Thoracic aorta (tissue), 2 donors: ENCODE measurements at places on chromosomes 5 and 9. TPM values are rescaled to one million over a fixed set of nuclear protein-coding genes. Genes with fewer than 3 reads are reported as not detected.

DNA sequence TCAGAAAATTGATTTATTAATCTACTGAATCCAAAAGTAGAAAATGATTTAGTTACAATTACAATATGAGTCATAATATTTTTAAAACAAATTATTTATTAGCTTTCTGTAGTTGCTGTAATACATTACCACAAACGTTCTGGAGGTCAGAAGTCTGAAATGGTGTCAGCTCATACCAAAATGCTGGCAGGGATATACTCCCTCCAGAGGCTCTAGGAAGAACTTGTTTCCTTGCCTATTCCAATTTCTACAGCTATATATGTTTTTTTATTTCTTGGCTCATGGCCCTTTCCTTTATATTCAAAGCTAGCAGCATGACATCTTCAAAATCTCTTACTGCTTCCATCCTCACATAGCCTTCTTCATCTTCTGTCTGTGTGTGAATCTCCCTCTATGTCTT is 667.9 kb upstream of the ITGA1 start:
- no peak for DNase-seq
- no peak overlapping the region for H3K27ac ChIP-seq
- no peak overlapping the region for H3K4me3 ChIP-seq
- no peaks in the 10 kb centered on the region for H3K27me3 ChIP-seq
- H3K36me3 ChIP-seq, result no peaks in the 10 kb centered on the region
- no peaks in the 10 kb centered on the region for H3K4me1 ChIP-seq

The FOXD4L3 gene
- 0.78 TPM for total RNA-seq

DNA sequence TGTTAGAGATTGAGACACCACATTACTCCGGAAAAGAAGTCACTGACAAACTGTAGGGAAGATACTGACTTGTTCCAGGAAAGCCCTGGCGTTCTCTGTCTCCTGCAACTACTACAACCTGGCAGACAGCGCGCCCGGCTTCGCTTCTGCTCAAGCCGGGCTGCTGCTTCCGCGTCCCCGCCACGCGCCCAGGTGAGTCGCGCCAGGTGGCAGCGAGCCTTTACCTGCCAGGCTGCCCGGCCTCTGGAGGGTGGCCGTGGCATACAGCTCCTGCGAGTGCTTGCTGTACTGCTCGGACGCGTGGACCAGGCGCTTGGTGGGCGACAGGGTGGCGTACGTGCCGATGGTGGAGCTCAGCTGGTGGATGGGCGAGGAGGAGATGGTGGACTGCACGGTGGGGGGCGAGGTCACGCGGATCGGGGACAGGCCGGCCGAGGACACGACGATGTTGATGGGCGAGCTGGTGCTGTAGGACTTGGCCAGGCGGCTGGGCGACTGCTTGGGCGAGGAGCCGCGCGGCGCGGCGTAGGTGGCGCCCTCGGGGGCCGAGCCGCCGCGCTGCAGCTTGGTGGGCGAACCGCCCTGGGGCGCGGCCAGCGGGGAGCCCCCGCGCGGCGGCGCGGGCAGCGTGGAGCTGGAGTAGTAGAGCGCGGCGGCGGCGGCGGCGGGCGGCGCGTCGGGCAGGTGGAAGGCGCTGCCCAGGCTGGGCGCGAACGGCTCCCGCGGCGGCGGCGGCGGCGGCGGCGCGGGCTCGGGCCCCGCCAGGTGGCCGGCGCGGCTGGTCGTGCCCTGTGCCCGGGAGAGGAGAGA is 519.6 kb downstream of the CTNND2 start:
- no peak for DNase-seq
- no peak overlapping the region for H3K27ac ChIP-seq
- H3K4me3 ChIP-seq, result no peak overlapping the region
- no peaks in the 10 kb centered on the region for H3K4me1 ChIP-seq
- H3K27me3 ChIP-seq, result no peaks in the 10 kb centered on the region

- no peaks in the 10 kb centered on the region for H3K27me3 ChIP-seq
- peak overlapping the region; percentile 30 for H3K4me3 ChIP-seq
- H3K36me3 ChIP-seq, result no peaks in the 10 kb centered on the region
- peaks cover 11% of the 10 kb centered on the region for H3K4me1 ChIP-seq
- H3K27ac ChIP-seq, result no peak overlapping the region
- DNase-seq, result no peak
Observed at GRCh38 chr5:56421246-56422075, 188.3 kb upstream of the ANKRD55 start.

- no peak overlapping the region for H3K4me3 ChIP-seq
- no peaks in the 10 kb centered on the region for H3K36me3 ChIP-seq
- no peak for DNase-seq
- H3K27me3 ChIP-seq, result no peaks in the 10 kb centered on the region
- no peak overlapping the region for H3K27ac ChIP-seq
Observed at GRCh38 chr9:68648971-68649370, 56.1 kb upstream of the PIP5K1B start.

The SLC46A2 gene
- 2.0 TPM for total RNA-seq

The KIF4B gene
- not detected for total RNA-seq

The HAND1 gene
- not detected for total RNA-seq

- DNase-seq, result no peak
- H3K27me3 ChIP-seq, result no peaks in the 10 kb centered on the region
- no peak overlapping the region for H3K4me3 ChIP-seq
- H3K27ac ChIP-seq, result no peak overlapping the region
- H3K36me3 ChIP-seq, result no peaks in the 10 kb centered on the region
- no peaks in the 10 kb centered on the region for H3K4me1 ChIP-seq
Observed at GRCh38 chr5:67414712-67415111, 218.1 kb upstream of the CD180 start.

The GRHPR gene
- total RNA-seq, result 111 TPM

DNA sequence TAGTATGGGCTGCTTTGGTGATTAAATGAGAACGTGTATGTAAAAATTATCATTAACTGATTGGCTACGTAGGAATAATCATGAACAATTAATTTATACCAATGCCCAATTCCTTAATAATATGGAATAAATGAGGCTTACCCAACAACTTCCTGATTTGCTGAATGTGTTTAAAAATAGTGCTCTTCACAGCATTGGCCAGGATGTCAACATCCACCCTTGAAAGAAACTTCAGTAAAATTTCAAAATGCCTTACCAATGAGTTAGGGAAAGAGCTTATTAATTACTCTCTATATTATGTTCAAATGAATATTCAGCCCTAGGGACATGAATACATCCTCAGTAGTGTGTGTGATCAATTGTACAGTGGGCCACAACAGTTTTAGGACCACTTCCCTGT is 401.4 kb downstream of the PSAT1 start:
- H3K27ac ChIP-seq, result no peak overlapping the region
- no peaks in the 10 kb centered on the region for H3K36me3 ChIP-seq
- no peak overlapping the region for H3K4me3 ChIP-seq
- no peak for DNase-seq
- H3K4me1 ChIP-seq, result no peaks in the 10 kb centered on the region

The DNAJC18 gene
- 16.7 TPM for total RNA-seq

The SELENOP gene
- total RNA-seq, result 302 TPM

DNA sequence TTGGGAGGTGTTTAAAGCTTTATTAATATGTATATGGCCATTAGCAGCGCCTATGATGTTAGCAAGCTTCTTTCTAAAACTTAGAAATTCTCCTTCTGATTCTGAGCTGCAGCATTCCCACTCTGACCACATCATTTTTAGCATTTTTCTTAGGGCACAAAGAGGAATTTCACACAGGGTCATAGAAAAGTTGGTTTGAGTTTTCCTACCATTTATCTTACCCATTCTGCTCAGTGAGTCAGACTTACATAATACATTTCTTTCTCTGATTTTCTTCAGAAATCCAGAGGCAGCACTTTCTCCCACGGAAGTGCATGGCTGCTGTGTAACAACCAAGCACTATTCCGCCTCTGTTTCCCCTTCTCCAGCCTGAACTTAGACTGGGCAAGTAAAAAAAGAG is 246.6 kb downstream of the ARL15 start:
- H3K27me3 ChIP-seq, result no peaks in the 10 kb centered on the region
- no peaks in the 10 kb centered on the region for H3K4me1 ChIP-seq
- no peaks in the 10 kb centered on the region for H3K36me3 ChIP-seq
- DNase-seq, result no peak

DNA sequence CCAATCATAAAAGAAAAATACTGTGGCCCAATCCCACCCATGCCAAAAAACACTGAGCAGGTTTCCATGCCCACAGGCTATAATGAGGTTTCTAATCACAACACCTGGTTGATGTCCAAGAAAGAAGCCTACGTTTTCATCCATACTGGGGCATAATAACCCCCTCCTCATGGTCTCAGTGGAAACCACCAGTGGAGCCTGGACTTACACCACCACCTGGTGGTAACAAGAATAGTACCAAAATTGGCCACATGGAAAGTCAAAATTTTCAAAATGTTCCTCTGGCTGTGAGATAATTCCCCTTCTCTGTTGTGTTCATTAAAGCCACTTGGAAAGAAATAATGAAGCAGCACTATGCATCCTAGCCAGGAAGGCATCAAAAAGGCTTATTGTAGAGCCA is 687.3 kb upstream of the ST8SIA4 start:
- H3K36me3 ChIP-seq, result no peaks in the 10 kb centered on the region
- no peak overlapping the region for H3K4me3 ChIP-seq
- DNase-seq, result no peak

The OR2K2 gene
- total RNA-seq, result not detected

DNA sequence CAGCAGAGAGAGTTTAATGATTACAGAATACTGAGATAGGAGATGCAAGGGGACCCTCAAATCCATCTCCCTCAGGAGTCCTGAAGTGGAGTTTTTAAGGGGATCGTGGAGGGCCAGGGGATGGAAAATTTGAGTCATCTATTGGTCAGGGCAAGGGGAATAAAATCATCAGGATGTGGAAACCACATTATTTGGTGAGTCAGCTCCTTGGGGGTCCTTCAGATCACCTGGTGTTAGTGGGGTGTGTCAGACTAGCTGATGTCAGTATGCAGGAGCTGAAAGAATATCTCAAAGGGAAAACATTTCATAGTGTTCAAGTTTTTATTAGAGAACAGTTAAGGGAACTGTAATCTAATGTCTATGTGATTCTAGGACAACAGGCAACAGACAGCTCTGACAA is 183.0 kb upstream of the FTMT start:
- H3K36me3 ChIP-seq, result no peaks in the 10 kb centered on the region
- no peak overlapping the region for H3K27ac ChIP-seq
- DNase-seq, result no peak
- H3K4me1 ChIP-seq, result no peaks in the 10 kb centered on the region
- H3K4me3 ChIP-seq, result no peak overlapping the region

The SPAG8 gene
- total RNA-seq, result 5.7 TPM

DNA sequence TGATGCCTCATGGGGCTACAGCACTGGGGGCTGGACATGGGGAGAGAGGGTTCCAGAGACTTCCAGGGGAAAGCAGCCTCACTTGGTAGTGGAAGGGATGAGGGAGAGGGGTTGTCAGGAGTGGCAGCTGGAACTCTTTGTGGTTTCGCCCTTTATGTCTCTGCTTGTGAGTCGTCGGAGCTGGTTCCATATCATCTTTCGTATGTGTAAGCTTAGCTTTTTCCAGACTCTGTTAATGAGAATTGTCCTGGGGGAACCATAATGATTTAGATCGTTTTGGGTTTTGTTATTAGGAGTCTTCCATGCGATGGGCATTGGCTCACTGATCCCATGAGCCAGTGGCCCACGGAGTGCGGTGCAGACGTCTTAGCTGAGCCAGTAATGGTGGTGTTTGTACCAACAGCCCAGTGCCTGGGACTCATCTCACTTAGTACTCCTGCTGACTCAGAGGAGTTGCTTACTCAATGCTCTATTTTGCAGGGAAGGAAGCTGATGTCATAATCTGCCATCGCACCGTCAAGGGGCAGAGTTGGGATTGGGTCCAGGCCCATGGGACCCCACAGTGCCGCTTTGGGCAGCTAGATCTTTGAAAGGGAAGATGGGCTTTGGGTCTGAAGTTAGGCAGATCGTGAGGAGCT is 48.5 kb downstream of the NEK6 start:
- peaks cover 16% of the 10 kb centered on the region for H3K4me1 ChIP-seq
- H3K4me3 ChIP-seq, result no peak overlapping the region
- peak overlapping the region; percentile 27 for H3K27ac ChIP-seq
- peaks cover 6% of the 10 kb centered on the region for H3K36me3 ChIP-seq

- no peak overlapping the region for H3K27ac ChIP-seq
- DNase-seq, result no peak
- no peak overlapping the region for H3K4me3 ChIP-seq
- no peaks in the 10 kb centered on the region for H3K27me3 ChIP-seq
- no peaks in the 10 kb centered on the region for H3K36me3 ChIP-seq
- H3K4me1 ChIP-seq, result no peaks in the 10 kb centered on the region
Observed at GRCh38 chr5:55836191-55836590, 15.0 kb upstream of the IL31RA start.

DNA sequence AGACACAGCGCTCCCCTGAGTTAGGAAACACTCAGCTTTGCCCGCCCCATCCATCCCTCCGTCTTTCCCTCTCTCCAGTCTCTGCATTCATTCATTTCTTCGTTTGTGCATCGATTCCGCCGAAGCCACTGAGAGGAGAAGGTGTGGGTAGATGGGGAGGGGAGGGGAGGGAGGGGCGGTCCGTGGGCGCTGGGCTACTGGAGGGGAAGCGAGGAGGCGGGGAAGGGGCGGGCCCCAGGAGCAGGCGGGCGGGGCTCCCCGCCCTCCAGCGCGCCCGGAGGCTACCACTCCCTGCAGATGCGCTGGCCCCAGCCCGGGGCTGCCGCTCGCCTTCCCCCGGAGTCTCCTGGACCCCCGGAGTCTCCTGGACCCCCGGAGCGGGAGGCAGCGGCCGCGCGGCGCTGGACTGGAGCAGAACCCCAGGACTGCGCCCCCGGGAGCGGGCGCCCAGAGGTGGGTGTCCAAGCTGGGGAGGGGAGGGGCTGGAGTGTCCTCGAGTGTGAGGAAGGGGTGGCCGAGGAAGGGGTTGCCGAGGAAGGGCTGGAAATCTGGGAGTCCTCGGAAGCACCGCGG is 159.5 kb downstream of the C9orf152 start:
- H3K27ac ChIP-seq, result peak overlapping the region; percentile 49
- peak overlapping the region; percentile 95 for H3K4me3 ChIP-seq
- H3K27me3 ChIP-seq, result no peaks in the 10 kb centered on the region
- H3K36me3 ChIP-seq, result no peaks in the 10 kb centered on the region
- H3K4me1 ChIP-seq, result peaks cover 15% of the 10 kb centered on the region

The PCDHAC2 gene
- not detected for total RNA-seq

The STARD4 gene
- total RNA-seq, result 50.1 TPM

DNA sequence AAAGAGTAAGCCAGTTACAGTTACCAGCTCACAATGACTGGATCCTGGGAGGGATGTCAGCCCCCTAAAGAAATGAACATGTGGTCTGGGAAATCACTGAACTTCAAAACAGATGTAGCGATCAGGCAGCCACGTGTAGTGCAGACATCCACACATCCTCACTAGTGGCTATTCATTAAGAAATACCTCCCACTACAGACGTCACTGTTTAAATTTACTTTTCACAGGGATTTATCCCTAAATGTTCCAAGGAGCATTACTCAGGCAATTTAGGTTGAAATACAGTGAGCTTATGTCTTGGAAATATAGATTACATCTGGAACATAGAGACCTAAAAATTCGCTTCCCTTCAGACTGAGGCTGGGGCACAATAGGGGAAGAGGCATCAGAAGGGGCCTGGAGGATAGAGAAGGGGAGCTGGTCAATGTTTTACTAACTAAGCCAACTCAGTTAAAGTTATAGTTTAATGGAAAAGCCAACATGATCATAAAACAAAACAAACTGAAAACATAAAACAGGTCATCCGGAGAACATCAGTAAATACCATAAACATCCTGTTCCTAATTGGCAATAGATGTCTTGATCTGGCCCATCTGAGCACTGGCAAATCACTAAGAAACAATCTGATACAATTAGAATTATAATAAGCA is 92.3 kb downstream of the FANCC start:
- no peaks in the 10 kb centered on the region for H3K36me3 ChIP-seq
- H3K27me3 ChIP-seq, result no peaks in the 10 kb centered on the region
- no peak overlapping the region for H3K4me3 ChIP-seq
- DNase-seq, result no peak

The PPP3R2 gene
- not detected for total RNA-seq

GRCh38 chr5:81007637-81008027 is 47.5 kb downstream of the RASGRF2 start:
- H3K27me3 ChIP-seq, result no peaks in the 10 kb centered on the region
- DNase-seq, result no peak
- no peak overlapping the region for H3K27ac ChIP-seq
- no peaks in the 10 kb centered on the region for H3K4me1 ChIP-seq
- no peak overlapping the region for H3K4me3 ChIP-seq
- no peaks in the 10 kb centered on the region for H3K36me3 ChIP-seq
